ENCODE measurements at places on chromosomes 2 and 18. TPM values are rescaled to one million over a fixed set of nuclear protein-coding genes. Genes with fewer than 3 reads are reported as not detected.

The ATOH8 gene
- 67.2 TPM for total RNA-seq

The CCDC74A gene
- 6.9 TPM for total RNA-seq

The SPR gene
- 22.7 TPM for total RNA-seq

The PPP1CB gene
- 355 TPM for total RNA-seq

The LBH gene
- total RNA-seq: 379 TPM

The AOX1 gene
- total RNA-seq: 90.5 TPM

The UGT1A4 gene
- not detected for total RNA-seq

The KIF5C gene
- total RNA-seq: 0.65 TPM

The FBXO41 gene
- total RNA-seq: 1.4 TPM

The ODC1 gene
- 164 TPM for total RNA-seq

The MAPK4 gene
- not detected for total RNA-seq

The SATB2 gene
- 4.9 TPM for total RNA-seq

The ZNF385B gene
- 13.5 TPM for total RNA-seq

The HOXD8 gene
- total RNA-seq: 10.2 TPM

The AMER3 gene
- not detected for total RNA-seq

The RFX8 gene
- total RNA-seq: 9.0 TPM

The WIPF1 gene
- 40.9 TPM for total RNA-seq

The DYNAP gene
- total RNA-seq: not detected

The KHK gene
- 0.65 TPM for total RNA-seq

The BCL11A gene
- total RNA-seq: 1.2 TPM

The C2orf80 gene
- not detected for total RNA-seq

The POTEI gene
- not detected for total RNA-seq

The OTX1 gene
- total RNA-seq: not detected

The ANKRD12 gene
- total RNA-seq: 56.9 TPM

The WNT10A gene
- not detected for total RNA-seq

The CD8A gene
- not detected for total RNA-seq

The ZC3H6 gene
- total RNA-seq: 8.6 TPM

The FARSB gene
- 24.8 TPM for total RNA-seq

The SLC30A3 gene
- total RNA-seq: not detected

The ASB18 gene
- not detected for total RNA-seq

The MSH2 gene
- 18.7 TPM for total RNA-seq

The RPRM gene
- total RNA-seq: not detected

The XIRP2 gene
- not detected for total RNA-seq

The ADAM23 gene
- total RNA-seq: 0.13 TPM

The PLGLB2 gene
- 2.6 TPM for total RNA-seq

The HOXD13 gene
- total RNA-seq: 0.13 TPM

The C2orf74 gene
- total RNA-seq: 11.0 TPM

The GPR45 gene
- not detected for total RNA-seq

The ABCG5 gene
- not detected for total RNA-seq

The GCKR gene
- 0.78 TPM for total RNA-seq

The MARCO gene
- not detected for total RNA-seq

The FHOD3 gene
- total RNA-seq: 38.3 TPM

The SP110 gene
- total RNA-seq: 22.2 TPM

The EVX2 gene
- not detected for total RNA-seq

The LBX2 gene
- total RNA-seq: 2.2 TPM

The PAPOLG gene
- total RNA-seq: 20.9 TPM

The RBM43 gene
- total RNA-seq: 26.4 TPM

The ITGA6 gene
- 10.2 TPM for total RNA-seq

The ATP8B1 gene
- 40.2 TPM for total RNA-seq

The OSBPL6 gene
- total RNA-seq: 5.4 TPM

The RASGRP3 gene
- total RNA-seq: 0.39 TPM

The NEUROD1 gene
- not detected for total RNA-seq
